ENCODE measurements at places on chromosomes 7 and 10. TPM values are rescaled to one million over a fixed set of nuclear protein-coding genes. Genes with fewer than 3 reads are reported as not detected.

DNA sequence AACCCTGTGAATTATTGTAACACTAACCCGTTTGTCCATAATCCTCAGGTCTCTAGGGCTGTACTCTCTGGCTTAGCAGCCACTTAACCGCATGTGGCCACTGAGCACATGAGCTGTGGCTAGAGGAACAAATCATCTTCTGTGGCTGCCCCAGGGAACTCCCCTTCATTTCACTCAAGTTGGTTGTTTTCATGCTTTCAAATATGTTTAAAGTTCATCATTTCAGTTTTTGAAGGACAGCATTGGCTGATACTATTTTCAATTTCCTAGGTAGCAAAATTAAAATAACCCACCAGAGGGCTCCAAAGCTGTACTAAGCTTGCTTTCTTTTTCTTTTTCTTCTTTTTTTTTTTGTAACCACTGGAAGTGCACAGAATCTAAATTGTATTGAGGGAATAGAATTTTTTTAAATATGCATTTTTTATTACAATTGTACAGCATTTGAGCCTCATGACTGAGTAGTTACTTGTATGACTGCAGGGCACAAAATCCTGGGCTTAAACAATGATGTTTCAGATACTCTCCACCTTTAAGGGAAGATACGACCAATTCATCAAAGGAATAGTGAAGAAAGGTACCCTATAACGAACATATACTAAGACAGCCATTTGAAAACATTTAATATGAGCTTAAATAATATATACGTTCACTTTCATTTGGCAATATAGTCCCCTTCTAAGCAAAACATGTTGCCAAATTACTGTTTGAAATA, 38.6 kb downstream of the MRC1 start:
- DNase-seq: peak; percentile 54

- no peak for DNase-seq
Observed at GRCh38 chr7:4959306-4959705, 319 bp upstream of the MMD2 start.

- DNase-seq: peak; percentile 84
Observed at GRCh38 chr10:4270116-4270515, 485.1 kb upstream of the KLF6 start.

GRCh38 chr10:24128066-24128730, 80.7 kb upstream of the KIAA1217 start:
- DNase-seq: no peak

Gene CYP2C8
- not detected for total RNA-seq

Gene ADAM8
- total RNA-seq: 0.77 TPM

Gene NEUROD6
- total RNA-seq: not detected
